ENCODE measurements at places on chromosomes 13 and 19.

DNA sequence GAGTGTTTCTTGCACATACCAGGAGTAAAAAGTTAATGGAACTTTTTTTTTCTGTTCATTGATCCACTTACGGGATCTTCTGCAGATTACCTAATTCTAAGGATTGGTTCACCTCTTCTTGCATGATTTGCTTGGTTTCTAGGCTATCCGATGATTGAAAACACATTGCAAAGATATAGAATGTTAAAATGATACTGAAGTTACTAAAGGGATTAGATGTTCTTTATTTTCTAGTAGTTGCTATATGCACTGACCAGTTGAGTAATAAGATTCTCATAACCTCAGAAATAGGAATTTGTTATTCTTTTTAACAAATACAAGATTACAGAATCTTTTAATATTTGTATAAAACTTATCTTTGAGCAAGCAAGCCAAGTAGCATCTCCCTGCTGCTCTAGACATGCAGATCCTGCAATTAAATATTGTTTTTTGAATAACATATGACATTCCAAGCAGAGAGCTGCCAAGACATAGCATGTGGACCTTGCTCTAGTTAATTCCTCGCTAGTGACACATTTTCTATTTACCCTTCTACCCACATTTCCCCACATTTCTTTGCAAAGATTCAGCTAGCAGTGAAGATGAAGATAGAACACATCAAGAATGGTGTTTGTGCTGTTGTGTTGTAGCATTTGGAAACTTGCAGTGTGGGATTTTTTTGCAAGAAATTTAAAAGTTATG, 51.7 kb upstream of the RNF113B start:
- DNase-seq: no peak

- no peak for DNase-seq
Observed at GRCh38 chr19:18507021-18507726, 14.7 kb downstream of the ELL start.

GRCh38 chr19:31863122-31863521, 482.3 kb upstream of the ZNF507 start:
- no peak for DNase-seq

DNA sequence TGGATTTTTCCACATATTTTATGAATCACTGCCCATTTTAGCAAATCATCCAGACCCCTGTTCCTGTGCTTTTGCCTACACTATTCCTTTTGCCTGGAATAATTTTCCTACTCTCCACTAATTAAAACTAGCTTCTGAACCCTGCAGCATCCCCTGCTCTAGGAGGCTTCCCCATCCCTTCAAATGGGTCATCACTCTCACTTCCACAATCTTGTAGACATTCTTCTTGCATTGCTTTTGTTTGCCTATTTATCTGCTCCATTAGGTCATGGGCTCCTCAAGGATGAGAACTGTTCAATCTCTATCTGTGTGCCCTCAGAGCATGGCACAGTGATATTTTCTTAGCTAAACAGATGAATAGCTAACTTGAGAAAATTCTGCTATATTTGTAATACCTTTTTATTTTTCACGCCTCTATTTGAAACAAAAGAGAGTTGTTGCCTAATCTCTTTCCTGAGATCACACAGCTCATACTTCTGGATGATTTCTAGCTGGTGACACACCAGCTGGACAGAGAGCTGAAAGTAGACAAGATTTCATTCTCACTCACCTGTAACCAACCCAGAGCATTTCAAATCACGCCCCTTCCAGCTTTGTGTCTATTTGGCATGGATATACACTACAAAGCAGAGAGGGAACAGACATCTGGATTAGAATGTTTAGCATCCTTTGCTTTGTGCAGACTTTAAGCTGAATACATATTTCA, 466.0 kb downstream of the FOXO1 start:
- DNase-seq: no peak

- DNase-seq: no peak
Observed at GRCh38 chr13:92806215-92806614, 420.4 kb upstream of the GPC6 start.

- no peak for DNase-seq
Observed at GRCh38 chr13:28755546-28755870, 36.7 kb upstream of the SLC46A3 start.

DNA sequence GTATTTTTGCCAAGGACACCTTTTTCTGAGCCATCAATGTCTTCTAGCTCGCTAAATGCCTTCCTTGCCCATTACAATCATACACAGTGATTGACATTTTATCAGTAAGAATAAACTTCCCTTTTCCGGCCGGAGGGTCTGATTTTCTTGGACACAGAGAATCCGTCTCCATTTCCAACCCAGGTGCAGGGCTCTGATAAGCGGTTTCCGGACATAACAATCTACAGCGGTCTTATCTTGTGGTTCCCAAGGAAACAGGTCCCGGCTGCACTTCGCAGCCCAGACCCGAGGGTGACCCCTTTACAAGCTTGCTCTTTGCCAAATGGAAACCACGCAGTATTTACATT, 5.1 kb upstream of the ZNF77 start:
- DNase-seq: no peak

DNA sequence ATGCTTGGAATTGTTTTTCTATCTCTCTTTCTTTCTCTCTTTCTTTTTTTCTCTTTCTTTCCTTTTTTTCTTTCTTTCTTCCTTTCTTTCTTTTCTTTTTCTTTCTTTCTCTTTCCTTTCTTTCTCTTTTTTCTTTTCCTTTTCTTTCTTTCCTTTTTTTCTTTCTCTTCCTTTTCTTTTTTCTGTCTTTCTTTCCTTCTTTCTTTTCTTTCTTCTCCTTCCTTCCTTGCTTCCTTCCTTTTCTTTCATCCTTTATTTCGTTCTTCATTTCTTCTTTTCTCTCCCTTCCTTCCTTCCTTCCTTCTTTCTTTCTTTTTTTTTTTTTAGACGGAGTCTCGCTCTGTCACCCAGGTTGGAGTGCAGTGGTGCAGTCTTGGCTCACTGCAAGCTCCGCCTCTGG, 1.9 kb upstream of the MEX3D start:
- DNase-seq: no peak

DNA sequence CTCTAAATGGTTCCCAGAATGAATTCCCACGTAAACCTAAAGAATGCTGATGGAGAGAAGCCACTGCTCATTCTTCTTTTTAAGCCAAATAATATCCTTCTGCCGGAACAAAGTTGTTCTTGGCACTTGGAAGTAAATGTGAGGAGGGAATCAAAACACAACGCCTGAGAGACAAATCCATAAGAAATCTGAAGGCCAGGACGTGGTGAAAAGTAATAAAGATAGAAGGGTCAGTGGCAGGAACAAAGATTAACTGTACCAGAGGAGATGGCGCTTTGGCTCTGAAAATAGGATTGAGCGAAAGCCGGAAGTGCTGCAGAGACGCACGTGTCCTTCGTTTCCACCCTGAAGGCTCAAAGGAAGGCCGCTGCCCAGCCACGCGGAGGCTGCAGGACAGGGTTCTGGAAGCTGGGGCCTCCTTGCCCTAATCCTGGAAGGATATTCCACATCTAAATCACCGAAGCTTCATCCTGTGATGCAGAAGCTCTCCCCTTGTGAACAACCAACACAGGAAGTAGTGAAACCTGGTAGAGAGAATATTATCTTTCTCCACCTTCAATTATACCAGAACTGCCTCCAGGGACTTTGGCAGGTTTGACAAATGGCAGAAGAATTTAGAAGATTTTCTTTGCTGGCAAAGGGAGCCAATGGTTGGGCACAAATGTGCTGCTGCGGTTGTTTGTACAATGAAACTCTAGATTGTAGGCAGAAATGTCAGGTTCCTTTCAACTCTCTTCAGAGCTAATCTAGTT, 214.6 kb upstream of the SERP2 start:
- DNase-seq: no peak

DNA sequence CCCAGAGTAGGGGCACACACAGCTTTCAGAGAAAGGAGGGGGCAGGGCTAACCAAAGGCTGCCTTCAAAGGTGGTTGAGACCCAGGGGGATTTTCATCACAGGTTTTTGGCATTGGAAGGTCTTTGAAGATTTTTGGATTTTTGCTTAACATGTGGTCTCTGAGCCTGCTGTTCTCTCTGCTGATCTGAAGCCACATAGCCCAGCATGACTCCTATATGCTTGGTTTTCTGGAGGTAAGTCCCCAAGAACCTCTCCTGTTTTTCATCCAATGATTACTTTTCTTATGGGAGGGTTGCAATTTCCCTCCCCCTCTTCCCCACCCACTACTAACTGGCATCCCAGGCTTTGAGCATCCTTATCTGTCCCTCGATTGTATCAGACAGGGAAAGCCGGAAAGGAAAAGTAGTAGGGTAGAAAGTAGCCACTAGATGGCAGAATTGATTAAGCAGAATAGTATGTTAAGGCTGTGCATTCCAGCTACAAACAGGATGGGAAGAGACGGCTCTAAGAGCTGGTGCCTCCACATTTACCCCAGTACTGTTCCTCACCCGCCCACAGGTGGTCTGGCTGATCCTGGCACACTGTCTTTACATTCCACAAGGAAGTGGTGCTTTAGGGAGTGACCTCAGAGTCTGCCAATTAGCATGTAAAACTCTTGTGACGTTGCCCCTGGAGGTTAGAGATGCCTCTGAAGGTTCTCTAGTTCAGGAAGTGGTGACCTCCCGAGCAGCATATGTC, 218.9 kb upstream of the EDNRB start:
- peak; percentile 28 for DNase-seq

- no peak for DNase-seq
Observed at GRCh38 chr19:41421314-41421713, 5.9 kb downstream of the B3GNT8 start.

- DNase-seq: no peak
Observed at GRCh38 chr13:28958018-28958417, 137.9 kb downstream of the MTUS2 start.

DNA sequence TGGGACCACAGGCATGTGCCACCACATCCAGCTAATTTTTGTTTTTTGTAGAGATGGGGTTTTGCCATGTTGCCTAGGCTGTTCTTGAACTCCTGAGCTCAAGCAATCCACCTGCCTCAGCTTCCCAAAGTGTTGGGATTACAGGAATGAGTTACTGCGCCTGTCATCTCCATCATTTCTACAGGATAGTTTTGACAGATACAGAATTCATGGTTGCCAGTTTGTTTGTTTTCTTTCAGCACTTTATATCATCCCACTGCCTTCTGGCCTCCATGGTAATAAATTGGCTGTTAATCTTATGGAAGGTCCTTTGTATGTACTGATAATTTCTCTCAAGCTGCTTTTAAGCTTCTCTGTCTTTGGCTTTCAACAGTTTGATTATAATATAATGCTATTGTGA, 165.2 kb downstream of the RNF17 start:
- no peak for DNase-seq

DNA sequence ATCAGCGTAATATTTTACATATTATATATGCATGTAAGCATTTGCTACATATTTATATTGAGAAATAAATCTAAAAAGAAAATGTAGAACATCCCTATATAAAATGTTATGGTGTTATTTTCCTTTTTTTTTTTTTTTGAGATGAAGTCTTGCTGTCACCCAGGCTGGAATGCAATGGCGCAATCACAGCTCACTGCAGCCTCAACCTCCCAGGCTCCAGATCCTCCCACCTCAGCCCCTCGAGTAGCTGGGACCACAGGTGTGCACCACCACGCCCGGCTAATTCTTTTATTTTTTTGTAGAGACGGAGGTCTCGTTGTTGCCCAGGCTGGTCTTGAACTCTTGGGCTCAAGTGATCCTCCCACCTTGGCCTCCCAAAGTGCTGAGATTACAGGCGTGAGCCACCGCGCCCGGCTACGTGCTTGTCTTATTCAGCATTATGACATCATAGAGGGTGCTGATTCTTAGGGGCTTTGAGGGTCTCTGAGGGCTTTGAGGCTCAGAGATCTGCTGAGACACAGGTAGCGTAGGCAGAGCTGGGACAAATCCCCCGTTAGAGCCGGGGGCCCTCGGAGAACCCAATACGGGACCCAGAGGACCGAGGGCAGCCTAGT, 101.9 kb downstream of the GADD45B start:
- DNase-seq: no peak

DNA sequence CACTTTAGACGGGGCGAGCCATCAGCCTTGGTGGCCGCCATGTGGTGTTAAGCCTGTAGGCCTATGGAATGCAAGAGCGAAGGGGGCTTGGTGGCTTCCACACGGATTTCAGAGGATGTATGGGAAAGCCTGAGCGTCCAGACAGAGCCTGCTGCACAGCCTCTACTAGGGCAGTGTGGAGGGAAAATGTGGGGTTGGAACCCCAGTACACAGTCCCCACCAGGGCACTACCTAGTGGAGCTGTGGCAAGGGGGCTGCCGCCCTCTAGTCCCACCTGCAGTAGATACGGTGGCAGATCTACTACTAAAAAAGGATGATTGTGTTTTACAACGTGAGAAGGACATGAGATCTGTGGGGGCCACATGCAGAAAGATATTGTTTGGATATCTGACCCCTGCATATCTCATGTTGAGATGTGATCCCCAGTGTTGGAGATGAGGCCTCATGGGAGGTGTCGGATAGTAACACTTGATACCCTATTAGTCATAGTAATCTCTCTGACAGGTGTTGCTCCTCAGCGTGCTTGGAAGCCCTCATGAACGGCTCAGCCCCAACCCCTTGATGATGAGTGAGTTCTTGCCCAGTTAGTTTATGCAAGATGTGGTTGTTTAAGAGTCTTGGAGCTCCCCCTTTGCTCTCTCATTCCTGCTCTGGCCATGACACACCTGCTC, 45.6 kb downstream of the LHFPL6 start:
- no peak for DNase-seq

DNA sequence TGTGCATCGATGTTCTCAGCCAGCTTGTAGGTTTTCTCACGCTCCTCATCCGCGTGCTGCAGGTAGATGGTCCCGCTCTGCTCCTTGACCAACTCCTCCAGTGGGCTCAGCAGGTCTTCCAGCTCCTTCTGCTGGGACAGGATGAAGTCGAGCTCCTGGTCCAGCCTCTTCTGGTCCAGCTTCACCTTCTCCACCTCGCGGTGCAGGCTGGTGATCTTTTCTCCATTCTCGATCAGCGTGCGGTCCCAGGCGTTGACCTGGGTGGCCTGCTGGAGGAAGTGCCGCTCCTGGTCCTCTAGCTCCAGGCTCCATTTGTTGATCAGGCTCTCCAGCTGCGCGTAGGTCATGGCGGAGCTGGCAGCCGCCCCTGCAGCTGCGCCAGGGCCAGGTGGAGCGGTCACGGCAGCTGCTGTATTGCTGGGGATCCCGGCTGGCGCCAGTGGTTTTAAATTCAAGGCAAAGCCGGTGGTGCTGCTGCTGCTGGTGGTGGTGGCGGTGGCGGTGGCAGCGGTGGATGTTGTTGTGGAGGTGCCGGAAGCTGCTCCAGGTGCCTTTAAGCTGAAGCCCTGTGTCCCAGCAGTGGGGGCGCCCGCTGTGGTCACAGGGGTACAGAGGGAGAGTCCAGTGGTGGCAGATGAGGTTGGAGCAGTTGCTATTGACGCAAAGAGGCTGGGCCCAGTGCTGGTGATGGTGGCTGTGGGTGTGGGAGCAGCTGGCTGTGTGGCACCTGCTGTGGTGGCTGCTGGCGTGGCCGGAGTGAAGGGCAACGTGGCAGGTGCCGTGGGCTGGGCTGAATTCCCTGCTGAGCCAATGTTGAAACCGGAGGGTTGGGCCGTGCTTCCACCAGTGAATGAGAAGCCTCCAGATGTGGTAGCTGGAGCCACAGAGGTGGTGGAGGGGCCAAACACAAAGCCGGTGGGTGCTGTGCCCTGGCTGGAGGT, 12.1 kb upstream of the IL4I1 start:
- DNase-seq: no peak

All from GM13977 (cell line).